ENCODE measurements at places on chromosomes 5 and 9.

DNA sequence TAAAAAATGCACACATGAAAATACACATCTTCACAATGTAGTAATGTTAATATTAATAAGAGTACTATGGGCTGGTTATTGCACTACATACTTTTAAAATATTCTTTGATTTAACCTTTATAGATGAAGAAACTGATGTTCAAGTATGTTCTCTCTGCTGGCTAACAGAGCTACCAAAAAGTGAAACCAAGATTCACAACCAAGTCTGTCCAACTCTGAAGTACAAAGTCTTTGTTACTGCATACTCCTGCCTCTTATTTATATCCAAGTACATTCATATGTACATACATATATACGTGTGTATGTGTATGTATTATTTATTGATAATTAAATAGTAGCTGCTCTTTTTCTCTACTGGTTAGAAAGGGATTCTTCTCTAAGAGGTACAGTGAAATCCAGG is 325.6 kb downstream of the BNC2 start:
- no peak for DNase-seq

DNA sequence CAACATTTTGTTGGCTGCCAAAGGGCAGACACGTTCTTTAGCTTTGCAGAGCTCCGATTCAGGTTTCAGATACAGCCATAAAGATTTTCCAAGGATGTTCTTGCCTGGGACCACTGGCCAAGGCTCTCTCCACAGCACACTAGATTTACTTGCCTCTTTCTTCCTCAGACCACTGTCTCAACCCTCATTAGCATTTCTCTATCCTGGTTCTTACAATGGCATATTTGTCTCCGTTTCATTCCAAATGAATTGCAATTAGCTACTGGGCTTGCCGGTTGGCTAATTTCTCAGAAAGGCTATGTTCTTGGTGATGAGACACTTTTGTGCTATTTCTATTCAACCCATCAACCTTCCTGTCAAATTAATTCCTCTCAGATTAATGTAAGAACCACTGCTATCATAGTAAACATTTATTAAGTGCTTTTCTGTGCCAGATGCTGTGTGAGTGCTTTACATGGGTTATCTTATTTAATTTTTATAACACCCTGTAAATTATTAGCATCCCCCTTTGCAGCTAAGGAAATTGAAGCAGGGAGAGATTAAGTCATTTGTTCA is 118.4 kb upstream of the NR3C1 start:
- no peak for DNase-seq

GRCh38 chr5:160271836-160272235 is 40.5 kb downstream of the CCNJL start:
- DNase-seq, result no peak

- peak; percentile 90 for DNase-seq
Measured at GRCh38 chr9:114348906-114349482, 19.3 kb downstream of the ORM2 start.

- no peak for DNase-seq
Measured at GRCh38 chr9:69019808-69020207, 5.9 kb upstream of the PRKACG start.

GRCh38 chr5:82466986-82467561 is 188.9 kb upstream of the RPS23 start:
- DNase-seq, result no peak

DNA sequence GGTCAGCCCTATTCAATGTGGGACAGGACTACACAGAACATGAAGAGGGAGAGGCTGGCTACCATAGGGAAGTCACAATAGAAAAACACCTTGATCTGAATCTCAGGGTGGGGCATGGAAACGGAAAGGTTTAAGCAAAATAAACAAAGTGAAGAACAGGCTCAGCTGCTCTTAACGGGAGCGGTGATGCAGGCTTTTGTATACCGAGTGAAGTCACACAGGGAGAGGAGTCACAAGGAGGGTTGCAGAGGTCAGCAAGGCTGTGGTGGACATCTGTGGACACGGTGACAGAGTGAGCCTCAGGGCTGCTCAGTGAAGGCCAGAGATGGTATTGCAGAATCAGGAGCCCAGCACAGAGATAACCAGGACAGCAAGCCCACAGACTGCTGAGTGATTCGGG is 30.6 kb upstream of the SEMA4D start:
- no peak for DNase-seq

DNA sequence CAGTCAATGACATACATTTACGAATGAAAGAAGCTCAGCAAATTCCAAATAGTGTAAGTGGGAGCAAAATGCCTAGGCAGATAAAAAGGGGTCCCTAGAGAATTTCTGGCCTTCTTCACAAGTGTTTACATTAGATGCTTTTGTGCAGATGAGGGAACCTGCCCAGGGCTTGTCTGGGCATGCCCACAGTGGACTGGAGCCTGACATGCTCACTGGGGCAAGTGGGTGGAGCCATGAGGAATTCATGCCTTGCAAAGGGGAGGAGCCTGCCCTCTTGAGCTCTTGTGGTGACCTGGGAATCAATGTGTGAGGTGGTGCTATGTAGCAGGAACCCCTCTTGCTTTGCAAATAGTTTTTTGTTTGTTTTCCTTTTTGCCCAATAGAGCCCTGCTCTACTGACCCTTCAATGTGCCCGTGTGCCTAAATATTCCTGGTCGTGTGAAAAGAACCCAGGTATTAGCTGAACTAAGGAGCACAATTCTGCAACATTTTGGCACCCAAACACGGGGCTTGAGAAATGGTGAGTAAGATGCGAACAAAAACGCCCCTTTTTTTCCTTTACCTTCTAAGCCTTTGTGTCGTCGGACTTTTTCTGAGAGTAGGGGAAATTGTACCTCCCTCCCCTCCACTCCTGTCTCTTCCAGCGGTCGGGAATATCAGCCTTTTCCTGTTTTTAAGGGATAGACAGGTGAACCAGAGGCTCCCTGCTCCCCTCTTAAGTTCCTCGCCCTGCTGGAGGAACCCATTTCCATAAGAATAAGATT is 433.8 kb upstream of the CDH9 start:
- no peak for DNase-seq

DNA sequence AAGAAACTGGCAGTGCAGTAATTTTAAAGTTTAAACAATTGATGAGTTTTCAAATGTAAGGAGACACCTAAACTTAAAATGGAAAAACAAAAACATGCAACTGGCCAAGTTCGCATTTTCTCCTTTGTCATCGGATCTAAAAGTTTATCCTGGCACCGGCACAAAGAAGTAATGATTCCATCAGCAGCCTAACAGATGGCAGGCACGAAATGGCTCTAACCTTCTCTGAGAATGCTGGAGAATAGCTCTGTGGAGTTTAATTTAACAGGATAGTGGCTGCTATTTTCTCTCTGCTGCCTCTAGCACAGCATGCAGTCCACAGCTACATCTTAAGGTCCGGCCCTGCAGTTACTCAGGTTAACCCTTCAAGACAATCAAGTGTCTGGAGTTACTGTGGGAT is 82.2 kb downstream of the PRELID2 start:
- no peak for DNase-seq

DNA sequence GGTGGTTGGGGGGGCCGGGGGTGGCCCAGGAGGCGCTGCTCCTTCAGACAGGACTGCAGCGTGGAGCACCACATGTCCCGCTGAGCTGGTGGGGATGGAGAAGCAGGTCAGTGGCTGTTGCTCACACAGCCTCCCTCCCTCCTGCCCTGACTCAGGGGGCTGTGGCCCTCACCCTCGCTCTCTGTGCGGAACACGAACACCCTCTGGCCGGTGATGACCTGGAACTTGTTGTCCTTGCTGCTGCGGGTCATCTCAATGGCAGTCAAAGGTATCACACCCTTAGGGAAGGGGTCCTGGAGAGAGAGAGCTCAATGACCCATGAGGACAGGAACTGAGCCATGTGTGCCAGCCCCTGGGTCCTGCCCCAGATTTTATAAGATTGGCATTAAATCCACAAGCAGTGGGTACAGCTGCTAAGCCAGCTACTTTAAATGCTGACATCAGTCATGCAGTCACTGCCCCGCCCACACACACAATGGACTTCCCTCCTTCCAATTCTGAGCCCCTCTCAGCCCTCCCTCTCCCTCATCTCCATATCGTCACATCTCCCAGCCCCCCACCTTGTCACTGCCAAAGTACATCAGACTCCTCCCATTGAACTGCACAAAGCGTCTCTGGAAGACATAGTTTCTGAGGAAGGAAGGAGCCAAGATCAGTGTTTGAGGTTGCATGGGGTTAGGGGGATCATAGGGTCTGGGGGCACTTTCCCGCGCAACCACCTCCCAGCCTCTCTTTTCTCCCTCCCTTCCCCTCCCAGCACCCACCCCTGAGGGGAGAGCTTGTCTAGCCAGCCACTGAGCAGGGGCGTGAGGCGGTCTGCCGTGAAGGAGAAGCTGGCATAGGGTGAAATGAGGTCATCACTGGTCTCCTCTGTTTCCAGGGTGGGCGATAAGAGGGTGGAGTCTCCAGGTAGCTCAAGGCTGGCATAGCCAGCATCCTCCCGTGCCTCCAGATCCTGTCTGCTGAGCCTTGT is 8.9 kb downstream of the ARAP3 start:
- DNase-seq, result no peak

- DNase-seq, result no peak
Measured at GRCh38 chr5:149771216-149771980, 41.3 kb downstream of the PPARGC1B start.

GRCh38 chr5:145830594-145830993 is 4.5 kb downstream of the PRELID2 start:
- no peak for DNase-seq

- DNase-seq, result no peak
Measured at GRCh38 chr5:83856881-83857280, 136.2 kb upstream of the HAPLN1 start.

DNA sequence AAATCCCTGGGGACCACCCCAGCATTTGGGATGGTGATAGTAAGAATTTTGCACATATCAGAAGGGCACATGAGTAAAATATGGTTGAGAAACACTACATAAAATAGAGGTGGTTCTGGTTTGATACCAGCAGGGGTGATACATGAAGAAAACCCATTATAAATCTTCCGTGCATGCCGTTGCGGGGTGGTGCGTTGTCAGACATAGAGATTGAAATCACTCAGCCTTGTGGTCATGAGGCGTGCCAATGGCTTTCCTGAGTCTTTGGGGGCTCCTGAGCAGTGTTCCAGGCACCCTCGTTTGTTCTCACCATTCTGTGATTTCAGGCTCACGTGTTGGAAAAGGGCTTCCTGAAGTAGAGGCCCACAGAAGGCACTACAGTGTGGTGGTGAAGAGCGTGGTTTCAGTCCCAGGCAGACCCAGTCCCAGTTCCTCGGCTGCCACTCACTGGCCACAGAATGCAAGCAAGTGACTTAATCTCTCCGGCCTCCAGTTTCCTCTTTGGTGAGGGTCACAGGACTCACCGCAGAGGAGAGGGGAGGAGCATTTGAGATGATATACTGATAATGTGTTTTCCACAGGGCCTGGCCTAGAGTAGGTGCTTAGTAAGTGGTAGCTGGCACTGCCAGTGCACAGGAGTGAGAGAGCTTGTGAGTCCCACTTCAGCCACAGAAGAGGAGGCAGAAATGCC is 20.5 kb upstream of the GLRX start:
- no peak for DNase-seq

- DNase-seq, result no peak
Measured at GRCh38 chr9:130698514-130698913, 4.9 kb downstream of the EXOSC2 start.

- DNase-seq, result no peak
Measured at GRCh38 chr5:32355686-32356085, 42.9 kb upstream of the MTMR12 start.

DNA sequence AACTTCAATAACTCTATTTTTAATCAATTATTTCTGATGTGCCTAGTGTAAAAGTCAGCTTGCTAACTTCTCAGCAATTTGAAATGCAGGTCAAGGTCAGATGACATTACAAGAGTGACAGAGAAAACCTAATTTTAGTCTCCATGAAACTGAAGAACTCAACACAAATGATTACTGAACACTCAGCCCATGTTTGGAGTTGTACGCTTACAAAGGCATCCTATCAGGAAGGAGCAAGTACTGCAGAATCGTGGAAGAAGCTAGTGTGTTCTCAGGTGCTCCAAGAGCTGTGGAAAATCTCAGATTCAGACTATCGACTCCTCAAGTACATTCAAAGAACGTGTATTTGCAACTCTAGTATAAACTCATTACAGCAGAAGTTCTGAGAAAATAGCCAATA is 526.7 kb downstream of the PDE4D start:
- no peak for DNase-seq
